ENCODE measurements at places on chromosomes 12 and 14. TPM values are rescaled to one million over a fixed set of nuclear protein-coding genes. Genes with fewer than 3 reads are reported as not detected.

GRCh38 chr12:54253240-54253639 lies 26.7 kb downstream of the CBX5 start:
- no peak for DNase-seq
- H3K36me3 ChIP-seq, result peaks cover 18% of the 10 kb centered on the region
- H3K27me3 ChIP-seq, result no peaks in the 10 kb centered on the region
- H3K27ac ChIP-seq, result no peak overlapping the region
- no peak overlapping the region for H3K4me3 ChIP-seq
- peaks cover 13% of the 10 kb centered on the region for H3K4me1 ChIP-seq

- peak overlapping the region; percentile 97 for H3K27ac ChIP-seq
- DNase-seq, result no peak
Measured at GRCh38 chr12:49058366-49059044, 2.1 kb downstream of the KMT2D start.

- no peaks in the 10 kb centered on the region for H3K36me3 ChIP-seq
- H3K27ac ChIP-seq, result no peak within 1 kb of the TSS
- H3K27me3 ChIP-seq, result no peaks in the 10 kb centered on the region
Measured at GRCh38 chr14:95713596-95714371, at the start of gene TCL1A. Gene TCL1A (minus strand): TSS chr14:95714125. CDS start chr14:95714066, 59 bp downstream.

DNA sequence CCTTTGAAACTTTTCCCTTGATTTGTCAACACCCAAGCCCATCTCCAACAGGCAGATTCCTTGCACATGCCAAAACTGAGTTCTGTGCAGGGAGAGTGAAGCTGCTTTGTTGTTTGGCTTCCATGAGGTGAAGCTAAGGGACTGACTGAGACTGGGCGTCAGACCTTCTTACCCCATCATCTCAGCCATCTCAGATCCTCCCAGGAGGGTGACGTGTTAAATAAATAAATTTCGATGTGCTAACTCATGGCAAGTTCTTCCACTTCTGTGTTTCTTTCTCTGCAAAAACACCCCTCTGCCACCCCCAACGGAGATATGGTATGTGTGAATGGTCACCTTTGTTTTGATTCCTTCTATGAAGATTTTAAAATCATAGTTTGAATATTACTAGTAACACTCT lies 17.8 kb downstream of the UTP20 start:
- no peak overlapping the region for H3K4me3 ChIP-seq
- no peaks in the 10 kb centered on the region for H3K27me3 ChIP-seq
- no peak overlapping the region for H3K27ac ChIP-seq
- DNase-seq, result no peak
- H3K36me3 ChIP-seq, result peaks cover 18% of the 10 kb centered on the region

- no peak overlapping the region for H3K4me3 ChIP-seq
- H3K27me3 ChIP-seq, result no peaks in the 10 kb centered on the region
- no peak for DNase-seq
Measured at GRCh38 chr12:13387101-13387500, 190.6 kb downstream of the EMP1 start.

- H3K27ac ChIP-seq, result no peak overlapping the region
- peak overlapping the region; percentile 73 for H3K4me3 ChIP-seq
- DNase-seq, result no peak
- H3K4me1 ChIP-seq, result peaks cover 10% of the 10 kb centered on the region
- H3K27me3 ChIP-seq, result no peaks in the 10 kb centered on the region
Measured at GRCh38 chr14:72892103-72892878, 1.6 kb downstream of the DPF3 start.

DNA sequence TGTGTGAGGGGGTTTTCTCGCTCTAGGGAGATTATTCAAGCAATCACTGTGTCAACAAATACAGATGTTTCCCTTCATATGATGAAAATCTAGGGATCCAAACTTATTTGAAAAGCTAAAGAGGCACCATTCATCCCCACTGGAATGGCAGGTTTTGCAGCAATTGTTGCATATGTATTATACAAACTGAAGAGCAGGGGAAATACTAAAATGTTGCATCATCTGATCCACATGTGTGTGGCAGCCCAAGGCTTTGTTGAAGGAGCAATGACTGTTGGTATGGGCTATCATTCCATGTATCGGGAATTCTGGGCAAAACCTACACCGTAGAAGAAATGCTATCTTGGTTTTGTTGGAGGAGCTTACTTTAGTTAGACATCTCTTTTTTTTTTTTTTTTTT lies 4.1 kb upstream of the PRPF40B start:
- H3K36me3 ChIP-seq, result no peaks in the 10 kb centered on the region
- H3K4me3 ChIP-seq, result no peak overlapping the region
- no peaks in the 10 kb centered on the region for H3K27me3 ChIP-seq
- peaks cover 25% of the 10 kb centered on the region for H3K4me1 ChIP-seq
- no peak overlapping the region for H3K27ac ChIP-seq

DNA sequence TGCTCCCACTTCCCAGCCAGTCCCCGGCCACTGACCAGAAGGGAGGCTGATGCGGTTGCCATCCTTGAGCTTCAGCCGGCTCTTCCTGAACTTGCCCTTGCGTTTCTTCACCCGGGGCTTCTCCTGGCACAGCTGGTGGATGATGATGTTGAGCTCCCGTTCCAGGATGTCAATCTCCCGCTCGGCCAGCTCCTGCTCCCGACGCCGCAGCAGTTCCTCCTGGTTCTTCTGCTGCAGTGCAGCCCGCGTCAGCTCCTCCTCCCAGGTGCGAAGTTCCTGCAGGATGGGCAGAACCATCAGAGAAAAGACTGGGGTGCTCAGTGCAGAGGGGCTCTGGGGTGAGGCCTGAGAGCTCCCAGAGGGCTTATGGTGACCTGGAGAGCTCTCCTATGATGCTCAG lies 67.0 kb downstream of the MAP3K9 start:
- H3K36me3 ChIP-seq, result no peaks in the 10 kb centered on the region
- no peaks in the 10 kb centered on the region for H3K27me3 ChIP-seq
- H3K27ac ChIP-seq, result no peak overlapping the region
- no peaks in the 10 kb centered on the region for H3K4me1 ChIP-seq
- no peak for DNase-seq

DNA sequence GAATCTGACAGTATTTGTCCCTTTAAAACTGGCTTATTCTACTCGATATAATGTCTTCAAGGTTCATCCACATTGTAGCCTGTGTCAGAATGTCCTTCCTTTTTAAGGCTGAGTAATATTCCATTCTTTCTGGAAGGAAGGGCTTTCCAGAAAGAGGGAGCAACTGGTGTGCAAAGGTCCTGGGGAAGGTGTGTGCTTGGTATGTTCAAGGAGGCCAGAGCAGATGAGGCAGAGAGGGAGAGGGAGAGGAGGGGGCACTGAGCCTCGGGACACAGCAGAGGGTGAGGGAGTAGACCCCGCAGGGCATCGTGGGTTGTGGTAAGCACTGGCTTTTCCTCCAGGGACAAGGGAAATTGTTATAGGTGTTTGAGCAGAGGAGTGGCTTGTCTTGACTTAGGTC lies 90.9 kb upstream of the NCOR2 start:
- H3K4me3 ChIP-seq, result no peak overlapping the region
- H3K27me3 ChIP-seq, result no peaks in the 10 kb centered on the region
- no peak for DNase-seq
- H3K27ac ChIP-seq, result no peak overlapping the region

GRCh38 chr12:40208707-40209446 lies 15.9 kb upstream of the LRRK2 start:
- DNase-seq, result no peak
- H3K27me3 ChIP-seq, result no peaks in the 10 kb centered on the region
- H3K36me3 ChIP-seq, result no peaks in the 10 kb centered on the region
- H3K4me1 ChIP-seq, result no peaks in the 10 kb centered on the region
- no peak overlapping the region for H3K4me3 ChIP-seq

GRCh38 chr14:81122326-81122725 lies 98.4 kb downstream of the GTF2A1 start:
- no peak overlapping the region for H3K27ac ChIP-seq
- H3K36me3 ChIP-seq, result no peaks in the 10 kb centered on the region
- no peak for DNase-seq
- H3K4me3 ChIP-seq, result no peak overlapping the region

DNA sequence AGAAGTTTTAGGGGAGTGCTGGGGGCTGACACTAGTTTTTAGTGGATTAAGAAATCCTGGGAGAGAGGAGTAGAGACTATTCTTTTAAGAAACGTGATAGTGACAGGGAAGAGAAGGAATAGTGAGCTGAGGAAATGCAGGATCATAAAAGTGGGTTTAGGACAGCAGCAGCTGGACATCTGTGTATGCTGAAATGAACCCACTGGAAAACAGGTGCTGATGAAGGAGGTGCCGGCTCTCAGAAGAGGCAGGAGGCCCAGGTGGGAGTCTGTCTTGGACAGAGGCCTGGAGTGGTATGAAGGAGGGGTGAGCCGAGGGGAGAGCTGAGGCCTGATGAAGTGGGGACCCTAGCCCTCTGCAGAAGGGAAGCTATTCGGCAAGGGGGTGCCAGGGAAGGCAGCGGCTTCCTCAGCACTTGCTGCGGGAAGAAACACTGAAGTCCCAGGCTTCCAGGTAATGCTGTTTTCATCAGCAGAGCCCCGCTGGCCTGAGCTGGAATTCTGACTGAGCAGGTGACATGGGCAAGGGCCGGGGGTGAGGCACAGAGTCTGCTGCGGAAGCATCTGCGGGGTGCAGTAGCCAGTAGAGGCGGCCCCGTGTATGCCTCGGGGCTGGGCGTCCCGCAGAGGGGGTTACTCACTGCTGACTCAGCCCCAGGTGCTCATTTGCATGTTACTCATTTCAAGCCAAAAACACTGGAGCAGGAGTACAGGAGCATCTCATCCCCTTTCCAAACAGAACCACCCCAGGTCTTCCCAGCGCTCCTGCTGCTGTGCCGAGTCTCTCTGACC lies 89.7 kb downstream of the TMCC3 start:
- no peak overlapping the region for H3K4me3 ChIP-seq
- no peaks in the 10 kb centered on the region for H3K4me1 ChIP-seq

GRCh38 chr14:99516871-99517642 lies 35.8 kb downstream of the CCNK start:
- no peak for DNase-seq
- H3K27ac ChIP-seq, result no peak overlapping the region
- H3K4me3 ChIP-seq, result no peak overlapping the region
- H3K36me3 ChIP-seq, result no peaks in the 10 kb centered on the region
- no peaks in the 10 kb centered on the region for H3K27me3 ChIP-seq

DNA sequence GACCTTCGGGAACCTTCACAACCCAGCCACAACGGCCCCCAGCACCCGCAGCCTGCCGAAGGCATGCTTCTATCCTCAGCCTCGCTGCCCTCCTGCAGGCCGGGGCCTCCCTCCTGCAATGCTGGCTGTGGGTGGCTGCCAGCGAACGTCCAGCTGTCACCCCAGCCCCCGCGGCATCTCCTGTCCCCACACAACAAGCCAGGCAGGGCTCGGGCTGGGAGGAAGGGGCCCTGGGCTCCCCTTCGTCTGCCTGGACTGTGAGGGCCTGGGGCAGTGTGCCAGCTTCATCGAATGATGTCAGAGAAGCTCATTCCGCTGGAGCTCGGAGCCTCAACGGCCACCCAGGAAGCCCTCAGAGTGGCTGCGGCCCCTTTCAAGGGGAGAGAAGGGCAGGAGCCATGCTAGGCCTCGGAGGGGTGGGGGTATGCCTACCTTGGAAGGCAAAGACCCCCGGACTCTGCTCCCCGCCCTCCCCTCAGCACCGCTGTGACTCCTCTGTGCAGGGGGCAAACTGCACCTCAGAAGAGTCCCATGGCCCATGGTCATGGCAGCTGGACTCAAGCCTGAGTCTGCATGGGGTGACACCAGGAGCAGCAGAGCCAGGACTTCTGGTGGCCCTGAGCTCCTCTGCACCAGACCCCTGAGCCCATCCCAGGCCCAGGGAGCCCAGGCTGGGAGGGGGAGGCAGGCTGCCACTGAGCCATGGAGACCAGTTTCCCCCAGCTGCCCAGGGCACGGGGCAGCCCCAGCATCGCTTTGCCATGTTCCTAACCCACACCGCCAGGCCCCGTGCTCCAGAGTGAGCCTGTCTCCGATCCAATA lies 24.7 kb upstream of the C14orf180 start:
- no peaks in the 10 kb centered on the region for H3K36me3 ChIP-seq
- no peak for DNase-seq
- no peak overlapping the region for H3K4me3 ChIP-seq
- H3K27me3 ChIP-seq, result no peaks in the 10 kb centered on the region
- H3K27ac ChIP-seq, result no peak overlapping the region

DNA sequence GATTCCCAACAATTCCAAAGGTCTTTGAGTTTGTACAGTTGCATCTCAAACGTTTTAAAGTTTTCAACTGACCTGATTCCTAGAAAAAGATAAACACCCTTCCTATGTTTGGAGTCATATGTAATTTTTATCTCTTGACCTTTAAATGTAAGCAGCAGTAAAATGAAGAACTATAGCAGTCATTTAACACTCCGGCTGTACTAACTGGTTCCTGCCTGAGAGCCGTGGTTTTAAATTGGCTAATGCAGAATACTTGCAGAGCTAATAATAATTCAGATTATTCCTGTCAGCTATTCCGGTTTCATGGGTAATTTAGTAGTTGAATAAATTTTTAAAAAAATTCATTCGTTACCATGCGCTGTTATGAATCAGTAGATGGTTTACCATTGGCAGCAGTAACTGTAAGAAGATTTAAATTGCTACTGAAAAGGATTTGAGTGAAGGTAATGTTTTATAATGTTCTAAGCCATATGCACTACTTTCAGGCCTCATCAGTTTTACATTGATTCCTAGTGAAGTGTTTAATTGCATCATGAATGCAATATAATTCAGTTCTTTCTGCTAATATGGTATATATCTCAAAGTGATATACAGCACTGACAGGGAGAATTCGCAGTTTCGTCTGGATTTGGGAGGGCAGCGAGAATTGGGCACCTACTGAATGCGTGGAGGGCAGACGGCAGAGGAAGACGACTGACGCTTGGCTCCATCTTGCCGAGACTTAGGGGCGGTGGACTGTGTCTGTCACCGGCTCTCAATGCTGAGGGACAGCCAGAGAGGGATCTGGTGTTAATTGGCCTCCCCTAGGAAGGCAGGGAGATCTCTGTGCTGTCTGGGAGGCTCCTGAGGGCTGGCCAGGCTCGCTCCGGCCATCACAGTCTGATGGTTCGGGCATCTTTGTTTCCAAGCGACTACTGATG lies 217.7 kb downstream of the PHETA1 start:
- no peaks in the 10 kb centered on the region for H3K27me3 ChIP-seq
- no peak overlapping the region for H3K27ac ChIP-seq
- H3K4me1 ChIP-seq, result no peaks in the 10 kb centered on the region
- no peaks in the 10 kb centered on the region for H3K36me3 ChIP-seq

- H3K27me3 ChIP-seq, result no peaks in the 10 kb centered on the region
- no peaks in the 10 kb centered on the region for H3K4me1 ChIP-seq
- H3K36me3 ChIP-seq, result no peaks in the 10 kb centered on the region
Measured at GRCh38 chr12:18250313-18250916, 10.9 kb upstream of the PIK3C2G start.

- H3K27ac ChIP-seq, result no peak overlapping the region
- no peak overlapping the region for H3K4me3 ChIP-seq
- no peaks in the 10 kb centered on the region for H3K4me1 ChIP-seq
- no peaks in the 10 kb centered on the region for H3K27me3 ChIP-seq
Measured at GRCh38 chr12:67026487-67027246, 242.5 kb upstream of the CAND1 start.

GRCh38 chr14:64502887-64503433 lies 678 bp downstream of the ZBTB25 start:
- H3K36me3 ChIP-seq, result no peaks in the 10 kb centered on the region
- H3K27ac ChIP-seq, result peak overlapping the region; percentile 100
- H3K4me1 ChIP-seq, result peaks cover 41% of the 10 kb centered on the region
- H3K4me3 ChIP-seq, result peak overlapping the region; percentile 98

The A2M gene
- 1,073 TPM for total RNA-seq

The CLEC6A gene
- not detected for total RNA-seq

The MMP19 gene
- total RNA-seq, result 72.9 TPM

The TAC3 gene
- not detected for total RNA-seq

The INSM2 gene
- total RNA-seq, result not detected

The SLC2A14 gene
- total RNA-seq, result not detected

The AQP6 gene
- total RNA-seq, result not detected

All from thoracic aorta (tissue), 2 donors.